Lower leg skin (tissue), 4 donors: ENCODE measurements at places on chromosomes 11 and 22.

DNA sequence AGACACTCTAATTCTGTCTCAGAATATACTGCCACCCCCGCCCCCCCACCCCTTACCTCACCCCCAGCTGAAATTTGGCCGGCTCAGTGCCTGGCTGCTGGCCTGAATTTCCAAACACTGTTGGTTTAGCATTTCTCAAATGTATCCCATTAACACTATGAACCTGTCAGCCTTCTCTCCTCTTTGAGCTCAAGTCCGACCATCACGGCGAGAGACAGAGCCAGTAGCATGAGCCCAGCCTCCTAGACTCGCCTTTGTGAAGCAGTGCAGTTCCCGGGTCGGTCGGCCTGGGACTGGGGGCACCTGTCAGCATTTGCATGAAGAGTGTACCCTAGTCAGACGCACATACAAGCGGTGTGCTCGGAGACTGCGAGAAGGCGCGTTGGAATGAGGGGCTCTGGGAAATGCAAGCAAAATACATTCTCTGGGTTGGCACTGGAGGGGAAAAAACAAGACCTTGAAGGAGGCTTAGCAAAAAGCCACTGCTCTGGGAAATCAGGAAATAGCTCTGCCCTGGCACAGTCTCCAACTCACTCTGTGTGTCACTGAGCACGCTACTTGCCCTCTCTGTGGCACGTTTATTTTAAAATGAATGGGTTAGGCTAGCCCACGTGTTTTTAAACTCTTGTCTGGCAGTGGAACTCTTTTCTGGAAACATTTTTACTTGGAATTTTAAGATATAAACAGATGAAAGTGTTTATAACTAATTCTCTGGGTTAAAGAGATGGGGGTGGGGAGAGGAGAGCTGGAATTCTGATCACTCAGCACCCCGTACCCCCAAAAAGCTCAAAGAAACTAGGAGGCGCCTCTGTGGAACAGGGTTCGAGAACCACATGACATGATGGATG lies 108.3 kb downstream of the TIMP3 start:
- no peak for DNase-seq

- peak; percentile 78 for DNase-seq
Measured at GRCh38 chr22:23282089-23282501, 101.8 kb downstream of the BCR start.

GRCh38 chr11:64415996-64416728 lies 57.2 kb downstream of the RPS6KA4 start:
- no peak for DNase-seq

DNA sequence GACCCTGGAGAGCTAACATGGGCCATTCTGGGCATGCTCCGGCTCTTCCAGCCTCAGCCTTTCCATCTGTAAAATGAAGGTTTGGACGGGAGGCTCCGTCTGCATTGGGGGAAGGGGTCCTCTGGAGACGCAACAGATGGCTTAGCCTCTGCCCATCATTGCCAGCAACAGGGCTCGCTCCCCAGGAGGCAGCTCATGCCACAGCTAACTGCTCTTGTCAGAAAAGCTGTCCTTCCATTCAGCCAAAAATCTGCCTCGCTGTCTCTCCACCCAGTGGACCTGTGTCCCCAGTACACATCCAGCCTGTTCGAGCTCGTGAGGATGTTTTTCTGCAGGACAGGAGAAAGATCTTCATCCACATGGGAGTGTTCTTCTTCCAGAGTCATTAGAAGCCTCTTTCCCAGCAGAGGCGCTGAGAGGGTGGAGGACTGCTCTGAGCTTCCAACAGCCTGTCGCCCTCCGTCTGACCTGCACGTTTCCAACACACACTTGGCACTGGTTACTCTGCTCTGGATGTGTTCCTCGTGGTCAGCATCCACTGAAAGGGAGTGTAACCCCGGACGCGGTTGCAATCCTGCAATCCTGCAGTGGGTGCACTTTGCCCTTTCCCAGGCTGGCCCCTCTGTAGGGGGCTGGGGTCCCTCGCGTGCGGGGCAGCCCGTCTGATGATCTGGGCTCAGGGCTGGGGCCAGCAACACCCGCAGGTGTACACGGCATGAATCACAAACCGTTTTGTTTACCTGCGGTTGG lies 1340.9 kb downstream of the TBC1D22A start:
- DNase-seq: peak; percentile 66

DNA sequence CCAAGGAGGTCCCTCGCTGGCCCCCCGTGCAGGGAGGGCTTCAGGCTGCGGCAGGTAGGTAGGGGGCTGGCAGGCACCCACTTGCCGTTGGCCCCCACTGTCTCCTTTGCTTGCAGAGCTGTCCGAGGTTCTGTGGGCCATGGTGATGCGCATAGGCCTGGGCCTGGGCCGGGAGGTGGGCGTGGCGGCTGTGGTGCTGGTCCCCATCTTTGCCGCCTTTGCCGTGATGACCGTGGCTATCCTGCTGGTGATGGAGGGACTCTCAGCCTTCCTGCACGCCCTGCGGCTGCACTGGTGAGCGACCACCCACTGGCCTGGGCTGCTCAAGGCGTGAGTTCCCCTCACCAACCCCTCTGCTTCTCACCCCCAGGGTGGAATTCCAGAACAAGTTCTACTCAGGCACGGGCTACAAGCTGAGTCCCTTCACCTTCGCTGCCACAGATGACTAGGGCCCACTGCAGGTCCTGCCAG lies 11.6 kb downstream of the TCIRG1 start:
- no peak for DNase-seq

DNA sequence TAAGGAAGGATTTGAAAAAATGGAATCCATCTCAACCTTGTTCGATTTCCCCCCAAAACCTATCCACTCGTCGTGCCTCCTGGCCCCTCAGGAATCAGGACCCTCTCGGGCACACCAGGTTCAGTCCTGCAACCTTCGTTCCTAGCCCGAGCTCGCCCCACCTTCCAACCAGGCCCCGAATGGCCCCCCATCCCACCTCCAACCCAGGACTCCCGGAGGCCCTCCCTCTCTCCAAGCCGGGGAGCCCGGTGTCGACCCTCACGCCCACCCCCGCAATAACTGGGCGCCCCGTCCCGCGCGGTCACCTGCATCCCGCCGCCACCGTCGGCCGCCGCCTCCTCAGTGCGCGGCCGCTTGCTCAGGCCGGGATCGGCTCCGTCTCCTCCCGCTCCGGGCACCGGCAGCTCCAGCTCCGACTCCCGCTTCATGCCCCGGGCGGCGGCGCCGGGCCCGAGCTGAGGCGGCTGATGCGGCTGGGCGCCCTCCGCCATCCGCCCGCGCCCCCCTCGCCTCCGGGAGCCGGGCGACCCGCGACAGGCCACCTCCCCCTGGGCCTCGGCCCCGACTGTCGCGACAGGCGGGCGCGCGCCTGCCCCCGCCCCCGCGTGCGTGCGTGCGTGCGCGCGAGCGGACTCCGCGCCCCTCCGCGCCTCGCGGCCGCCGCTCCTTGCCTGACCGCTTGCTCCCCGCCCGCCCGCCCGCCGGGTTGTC lies 534 bp downstream of the RBFOX2 start:
- DNase-seq: peak; percentile 89

GRCh38 chr11:83063073-83063754 lies 8.5 kb downstream of the RAB30 start:
- DNase-seq: no peak

- DNase-seq: no peak
Measured at GRCh38 chr11:101030015-101030414, 99.6 kb downstream of the PGR start.

DNA sequence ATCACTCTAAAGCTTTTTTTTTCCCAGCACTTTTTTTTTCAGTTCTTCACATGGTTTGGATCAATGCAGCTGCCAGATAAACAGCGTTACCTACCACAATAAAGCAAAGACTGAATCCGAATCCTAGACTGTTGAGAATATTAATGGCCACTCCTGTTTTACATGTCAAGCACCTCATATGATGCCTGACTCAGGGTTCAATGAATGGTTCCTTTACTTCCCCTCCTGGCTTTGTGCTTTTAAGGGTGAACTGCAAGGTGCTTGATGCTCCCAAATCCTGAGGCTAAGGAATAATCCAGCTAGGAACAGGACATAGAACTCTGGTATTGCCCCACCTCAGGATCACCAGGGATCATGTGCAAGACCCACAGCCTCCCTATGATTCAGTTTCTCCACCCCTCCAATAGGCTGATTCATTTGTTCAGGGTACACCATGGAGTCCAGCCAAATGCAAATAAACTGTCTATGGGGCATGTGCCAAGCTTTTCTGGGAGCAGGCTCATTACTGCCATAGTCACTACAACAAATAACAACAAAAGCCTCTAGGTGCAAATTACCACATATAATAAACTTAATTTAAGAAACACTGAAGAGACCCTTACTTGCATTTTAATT lies 104.3 kb downstream of the GAB2 start:
- no peak for DNase-seq

- no peak for DNase-seq
Measured at GRCh38 chr11:1734641-1735081, 15.7 kb downstream of the IFITM10 start.

DNA sequence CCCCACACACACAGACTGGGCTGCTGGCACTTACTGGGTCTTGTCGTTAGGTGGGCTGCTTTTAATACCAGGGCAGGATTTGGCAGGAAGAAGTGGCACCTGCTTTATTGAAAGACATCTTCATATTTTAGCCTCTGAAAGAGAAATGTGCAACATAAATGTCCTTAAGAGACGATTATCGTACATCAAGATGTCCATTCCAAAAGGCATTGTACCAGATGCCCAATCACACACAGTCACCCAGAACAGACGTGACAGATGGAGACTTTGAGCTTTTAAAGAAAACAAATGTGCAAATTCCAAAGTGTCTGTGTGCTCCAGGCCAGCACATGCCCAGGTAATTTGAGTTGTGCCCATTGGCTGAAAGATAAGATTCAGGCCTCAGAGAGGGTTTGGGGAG lies 155.7 kb downstream of the RRAS2 start:
- no peak for DNase-seq

DNA sequence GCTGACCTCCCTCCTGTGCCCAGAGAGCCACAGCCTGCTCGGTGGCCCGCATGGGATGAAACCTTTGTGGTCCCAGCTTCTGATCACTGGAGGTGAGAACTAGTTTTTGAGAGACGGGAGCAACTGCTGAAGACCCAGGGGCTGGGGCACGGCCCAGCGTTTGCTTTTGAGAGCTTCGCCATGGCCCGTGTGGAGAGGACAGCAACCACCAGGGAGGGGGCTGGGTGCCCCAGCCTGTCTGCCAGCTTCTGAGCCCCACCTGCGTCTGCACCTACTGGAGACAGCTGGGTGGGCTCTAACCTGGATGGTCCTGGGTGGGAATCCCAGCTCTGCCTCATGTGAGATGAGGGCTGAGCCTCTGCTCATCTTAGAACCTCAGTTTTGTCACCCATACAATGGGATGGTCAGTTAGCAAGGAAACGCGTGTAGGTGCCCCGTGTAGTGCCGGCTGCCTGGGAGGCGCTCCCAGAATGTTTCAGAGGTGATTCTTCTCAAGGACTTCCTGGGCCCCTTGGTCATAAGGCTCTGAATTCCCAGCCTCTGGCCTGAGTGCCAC lies 51.1 kb upstream of the CCDC188 start:
- no peak for DNase-seq

- DNase-seq: no peak
Measured at GRCh38 chr11:31243706-31244105, 125.8 kb downstream of the DCDC1 start.

DNA sequence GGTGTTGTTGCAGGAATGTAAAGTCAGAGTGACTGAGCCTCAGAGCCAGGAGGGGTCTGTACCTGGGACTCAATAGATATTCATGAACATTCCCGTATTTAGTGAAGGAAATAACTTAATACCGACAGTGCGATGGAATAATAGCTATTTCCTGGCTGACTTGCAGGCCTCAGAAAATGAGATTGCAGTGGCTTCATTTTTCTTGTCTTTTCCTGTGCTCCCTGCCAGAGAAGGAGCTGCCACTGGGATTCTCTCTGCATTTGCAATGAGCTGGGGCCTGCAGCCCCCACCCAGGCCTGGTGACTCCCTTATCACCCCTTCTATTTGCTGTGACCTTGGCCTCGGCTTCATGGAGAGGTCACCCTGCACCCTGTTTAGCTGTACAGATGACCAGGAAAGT lies 173.4 kb downstream of the MIAT start:
- no peak for DNase-seq

DNA sequence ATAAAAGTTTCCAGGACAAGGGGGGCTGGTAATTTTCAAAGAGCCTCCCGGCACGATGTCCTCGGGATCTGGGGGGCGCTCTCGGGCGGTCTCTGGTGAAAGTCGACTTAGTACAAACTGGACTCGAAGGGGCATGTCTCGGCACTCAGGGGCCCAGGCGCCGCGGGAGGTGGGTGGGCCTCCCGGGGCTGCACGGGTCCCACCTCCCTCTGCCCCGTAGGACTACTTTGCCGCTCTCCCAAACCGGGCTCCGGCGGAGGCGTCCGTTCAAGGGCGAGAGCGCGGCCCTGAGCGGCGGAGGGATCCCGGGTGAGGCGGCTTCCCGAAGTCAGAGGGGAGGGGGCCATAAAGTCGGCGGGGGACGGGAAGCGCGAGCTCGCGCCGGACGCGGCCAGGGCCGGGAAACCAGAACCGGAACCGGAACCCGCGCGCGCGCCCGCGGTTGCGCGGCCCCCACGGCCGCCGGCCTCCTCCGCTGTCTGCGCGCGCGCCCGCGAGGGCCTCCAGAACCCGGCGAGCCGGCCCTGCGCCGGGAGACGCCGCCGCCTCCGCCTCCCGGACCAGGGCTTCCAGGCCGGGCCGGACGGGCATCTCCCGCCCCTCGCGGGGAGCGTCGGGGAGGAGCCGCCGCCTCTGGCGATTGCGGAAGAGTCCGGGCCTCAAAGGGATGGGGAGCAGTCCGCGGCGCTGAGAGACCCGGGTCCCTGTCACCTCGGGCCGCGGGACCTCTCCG lies at the start of gene ARHGEF12:
ARHGEF12 (plus strand) TSS at position 506 of the 733 bp plus-strand sequence. CDS start 831 bp downstream, outside the sequence.
- DNase-seq: peak; percentile 93

- no peak for DNase-seq
Measured at GRCh38 chr22:47645450-47645914, 883.0 kb downstream of the TBC1D22A start.

DNA sequence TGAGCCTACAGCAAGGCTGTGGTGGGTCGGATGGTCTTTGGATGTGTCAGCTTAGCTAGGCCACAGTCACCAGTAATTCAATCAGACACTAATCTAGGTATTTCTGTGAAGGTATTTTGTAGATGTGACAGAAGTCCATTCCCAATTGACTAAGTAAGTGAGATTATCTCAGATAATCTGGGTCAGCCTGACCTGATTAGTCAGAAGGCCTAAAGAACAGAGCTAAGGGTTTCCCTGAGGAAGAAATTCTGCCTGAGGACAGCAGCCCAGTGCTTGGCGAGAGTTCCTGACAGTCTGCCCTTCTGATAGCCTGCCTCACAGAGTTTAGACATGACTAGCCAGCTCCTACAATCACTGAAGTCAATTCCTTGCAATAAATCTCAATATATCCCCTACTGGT lies 28.7 kb downstream of the GUCD1 start:
- DNase-seq: no peak
